ENCODE measurements at places on chromosomes 12 and 14.

DNA sequence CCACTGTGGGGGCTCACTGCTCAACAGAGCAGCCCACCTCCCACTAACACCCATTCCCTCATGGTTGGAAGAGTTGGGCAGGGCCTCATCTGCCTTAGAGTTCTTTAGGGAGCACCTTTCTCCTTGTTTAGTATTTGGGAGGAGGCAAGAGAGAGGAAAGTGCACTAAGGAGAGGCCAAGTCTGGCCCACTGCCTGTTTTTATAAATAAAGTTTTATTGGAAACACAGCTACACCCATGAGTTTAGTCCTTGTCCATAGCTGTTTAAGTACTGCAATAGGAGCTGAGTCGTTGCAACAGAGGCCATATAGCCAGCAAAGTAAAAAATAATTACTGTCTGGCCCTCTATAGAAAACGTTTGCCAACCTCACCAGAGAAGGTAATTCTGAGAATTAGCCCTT, 63.9 kb downstream of the C14orf132 start:
- H3K36me3 ChIP-seq: no peaks in the 10 kb centered on the region
- peaks cover 27% of the 10 kb centered on the region for H3K4me1 ChIP-seq
- no peak overlapping the region for H3K27ac ChIP-seq
- H3K4me3 ChIP-seq: no peak overlapping the region
- no peaks in the 10 kb centered on the region for H3K27me3 ChIP-seq

DNA sequence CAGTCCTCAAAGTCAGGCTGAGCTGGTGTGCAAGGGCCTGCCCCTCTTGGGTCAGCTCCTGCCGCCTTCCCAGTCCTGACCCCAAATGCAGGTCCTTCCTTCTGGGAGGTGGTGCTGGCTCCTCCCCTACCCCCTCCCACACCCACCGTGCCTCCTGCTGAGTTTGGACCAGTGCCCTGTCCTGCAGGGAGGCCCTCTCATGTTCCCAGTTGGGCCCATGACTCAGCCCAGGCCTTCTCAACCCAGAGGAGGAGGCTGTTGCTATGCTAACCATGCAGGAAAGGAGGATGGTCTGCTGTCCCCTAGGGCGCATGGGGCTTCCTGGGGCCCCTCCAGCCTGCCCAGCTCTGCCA, 4.4 kb downstream of the ZBTB42 start:
- DNase-seq: peak; percentile 82
- H3K36me3 ChIP-seq: no peaks in the 10 kb centered on the region
- H3K4me1 ChIP-seq: peaks cover 4% of the 10 kb centered on the region
- no peak overlapping the region for H3K4me3 ChIP-seq
- H3K27ac ChIP-seq: no peak overlapping the region
- no peaks in the 10 kb centered on the region for H3K27me3 ChIP-seq

- peaks cover 19% of the 10 kb centered on the region for H3K4me1 ChIP-seq
- no peak for DNase-seq
- no peak overlapping the region for H3K4me3 ChIP-seq
- no peak overlapping the region for H3K27ac ChIP-seq
Observed at GRCh38 chr12:48389409-48389808, 38.7 kb upstream of the ZNF641 start.

GRCh38 chr14:60561845-60562746, 53.1 kb downstream of the SIX6 start:
- H3K27me3 ChIP-seq: no peaks in the 10 kb centered on the region
- DNase-seq: peak; percentile 93
- H3K4me3 ChIP-seq: no peak overlapping the region

GRCh38 chr12:51897181-51897580, 9.3 kb downstream of the ANKRD33 start:
- no peak overlapping the region for H3K4me3 ChIP-seq
- peaks cover 23% of the 10 kb centered on the region for H3K4me1 ChIP-seq
- H3K27me3 ChIP-seq: no peaks in the 10 kb centered on the region
- no peaks in the 10 kb centered on the region for H3K36me3 ChIP-seq
- peak overlapping the region; percentile 9 for H3K27ac ChIP-seq
- DNase-seq: peak; percentile 60

- no peaks in the 10 kb centered on the region for H3K36me3 ChIP-seq
- H3K4me3 ChIP-seq: peak overlapping the region; percentile 87
- no peak for DNase-seq
- H3K27ac ChIP-seq: peak overlapping the region; percentile 91
- no peaks in the 10 kb centered on the region for H3K27me3 ChIP-seq
- H3K4me1 ChIP-seq: peaks cover 48% of the 10 kb centered on the region
Observed at GRCh38 chr12:88417531-88417930, 162.7 kb downstream of the KITLG start.

- H3K4me1 ChIP-seq: no peaks in the 10 kb centered on the region
- H3K4me3 ChIP-seq: peak within 1 kb of the TSS; percentile 82
- peak; percentile 70 for DNase-seq
- no peaks in the 10 kb centered on the region for H3K36me3 ChIP-seq
Observed at GRCh38 chr14:90815822-90816662, at the start of gene TTC7B. TSS of gene TTC7B (minus strand) at chr14:90816430. CDS start at chr14:90816295, 135 bp downstream.

DNA sequence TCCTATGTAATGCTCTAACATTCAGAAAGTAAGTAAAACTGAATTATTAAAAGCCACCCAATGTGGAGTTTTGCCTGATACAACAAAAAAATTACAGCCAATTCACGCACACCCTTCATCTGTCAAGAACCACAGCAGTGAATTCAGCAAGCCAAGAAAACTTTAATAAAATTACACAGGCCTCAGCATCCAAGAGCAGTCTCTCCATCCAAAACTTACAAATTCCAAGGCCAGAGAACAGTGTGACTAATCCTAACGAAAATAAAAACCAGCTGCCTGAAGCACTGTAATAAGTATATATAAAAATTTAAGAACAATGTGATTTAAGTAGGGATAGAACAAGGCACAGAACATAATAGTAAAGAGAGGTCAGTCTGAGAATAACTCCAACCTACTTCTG, 54.2 kb downstream of the SIX6 start:
- peak overlapping the region; percentile 42 for H3K27ac ChIP-seq
- H3K36me3 ChIP-seq: no peaks in the 10 kb centered on the region
- no peak overlapping the region for H3K4me3 ChIP-seq
- peak; percentile 81 for DNase-seq
- H3K4me1 ChIP-seq: peaks cover 39% of the 10 kb centered on the region

DNA sequence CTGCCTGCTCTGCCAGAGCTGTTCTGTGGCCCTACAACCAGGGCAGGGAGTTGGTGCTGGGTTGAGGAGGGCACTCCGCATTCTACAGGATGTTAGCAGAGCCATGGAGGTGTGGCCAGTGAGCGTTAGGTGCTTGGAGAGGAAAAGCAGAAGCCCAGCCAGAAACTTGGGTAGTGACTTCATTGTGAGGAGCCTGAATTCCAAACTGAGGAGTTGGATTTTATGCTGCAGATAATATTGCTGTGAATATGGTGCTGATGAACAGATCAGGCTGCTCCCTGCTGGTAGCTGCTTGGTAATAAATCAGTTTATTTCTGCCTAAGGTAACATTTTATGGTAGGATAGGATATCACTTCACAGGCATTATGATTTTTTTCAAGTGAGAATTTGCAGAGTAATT, 7.1 kb upstream of the CCDC175 start:
- H3K4me1 ChIP-seq: no peaks in the 10 kb centered on the region
- no peaks in the 10 kb centered on the region for H3K36me3 ChIP-seq
- H3K27me3 ChIP-seq: no peaks in the 10 kb centered on the region
- DNase-seq: peak; percentile 56

- H3K27ac ChIP-seq: no peak overlapping the region
- H3K36me3 ChIP-seq: no peaks in the 10 kb centered on the region
- DNase-seq: no peak
- no peaks in the 10 kb centered on the region for H3K4me1 ChIP-seq
Observed at GRCh38 chr14:65371784-65372183, 40.7 kb upstream of the FUT8 start.

DNA sequence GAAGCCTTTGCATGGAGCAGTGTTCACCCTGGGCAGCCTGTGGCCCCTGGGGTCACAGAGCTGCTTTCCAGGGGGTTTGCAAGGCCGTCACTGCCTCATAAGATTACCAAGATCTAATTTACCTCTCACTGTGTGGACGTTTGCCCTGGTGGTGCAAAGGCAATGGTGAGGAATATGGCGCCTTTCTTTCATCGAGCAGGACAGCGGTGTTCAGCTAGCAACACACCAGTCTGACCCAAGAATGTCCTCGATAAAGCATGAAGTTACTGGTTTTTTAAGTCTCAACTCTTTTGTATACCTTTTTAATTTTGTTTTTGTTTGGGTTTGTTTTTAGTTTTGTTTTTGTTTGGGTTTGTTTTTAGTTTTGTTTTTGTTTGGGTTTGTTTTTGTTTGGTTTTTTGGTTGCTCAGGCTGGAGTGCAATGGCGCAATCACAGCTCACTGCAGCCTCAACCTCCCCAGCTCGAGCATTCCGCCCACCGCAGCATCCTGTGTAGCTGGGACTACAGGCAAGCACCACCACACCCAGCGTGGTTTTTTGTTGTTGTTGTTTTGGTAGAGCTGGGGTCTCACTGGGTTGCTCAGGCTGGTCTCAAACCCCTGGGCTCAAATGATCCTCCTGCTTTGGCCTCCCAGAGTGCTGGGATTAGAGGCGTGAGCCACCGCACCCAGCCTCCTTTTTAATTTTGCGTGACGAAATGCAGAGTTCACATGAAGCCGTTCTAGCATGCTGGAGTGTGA, 57.9 kb downstream of the PPP2R5C start:
- no peak overlapping the region for H3K27ac ChIP-seq
- H3K36me3 ChIP-seq: no peaks in the 10 kb centered on the region
- H3K27me3 ChIP-seq: no peaks in the 10 kb centered on the region
- DNase-seq: no peak

GRCh38 chr14:104132981-104133380, 5.4 kb upstream of the KIF26A start:
- H3K36me3 ChIP-seq: no peaks in the 10 kb centered on the region
- H3K4me1 ChIP-seq: no peaks in the 10 kb centered on the region
- no peak for DNase-seq
- H3K27me3 ChIP-seq: peaks cover 10% of the 10 kb centered on the region
- H3K4me3 ChIP-seq: no peak overlapping the region

DNA sequence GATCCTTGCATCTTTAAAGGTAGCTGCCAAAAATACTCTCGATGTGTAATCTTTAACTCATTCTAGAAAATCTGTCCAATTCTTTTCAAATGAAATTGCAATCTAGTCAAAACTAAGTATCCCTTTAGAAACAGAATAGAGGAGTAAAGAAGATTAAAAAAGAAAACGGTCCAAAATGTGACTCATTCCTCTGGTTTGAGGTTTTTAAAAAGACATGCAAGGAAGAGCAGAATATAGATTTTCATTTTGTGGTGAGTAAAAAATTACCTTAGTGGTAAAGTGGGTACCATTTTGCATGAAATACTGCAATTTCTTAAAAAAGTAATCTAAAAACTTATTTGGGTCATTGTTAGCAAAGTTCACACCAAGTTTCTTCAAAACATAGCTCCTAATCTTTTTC, 108.4 kb downstream of the BRMS1L start:
- H3K4me3 ChIP-seq: no peak overlapping the region
- no peak for DNase-seq
- H3K4me1 ChIP-seq: 0 out of 2 replicates have a peak, but pooled peaks cover 2% of the 10 kb centered on the region

DNA sequence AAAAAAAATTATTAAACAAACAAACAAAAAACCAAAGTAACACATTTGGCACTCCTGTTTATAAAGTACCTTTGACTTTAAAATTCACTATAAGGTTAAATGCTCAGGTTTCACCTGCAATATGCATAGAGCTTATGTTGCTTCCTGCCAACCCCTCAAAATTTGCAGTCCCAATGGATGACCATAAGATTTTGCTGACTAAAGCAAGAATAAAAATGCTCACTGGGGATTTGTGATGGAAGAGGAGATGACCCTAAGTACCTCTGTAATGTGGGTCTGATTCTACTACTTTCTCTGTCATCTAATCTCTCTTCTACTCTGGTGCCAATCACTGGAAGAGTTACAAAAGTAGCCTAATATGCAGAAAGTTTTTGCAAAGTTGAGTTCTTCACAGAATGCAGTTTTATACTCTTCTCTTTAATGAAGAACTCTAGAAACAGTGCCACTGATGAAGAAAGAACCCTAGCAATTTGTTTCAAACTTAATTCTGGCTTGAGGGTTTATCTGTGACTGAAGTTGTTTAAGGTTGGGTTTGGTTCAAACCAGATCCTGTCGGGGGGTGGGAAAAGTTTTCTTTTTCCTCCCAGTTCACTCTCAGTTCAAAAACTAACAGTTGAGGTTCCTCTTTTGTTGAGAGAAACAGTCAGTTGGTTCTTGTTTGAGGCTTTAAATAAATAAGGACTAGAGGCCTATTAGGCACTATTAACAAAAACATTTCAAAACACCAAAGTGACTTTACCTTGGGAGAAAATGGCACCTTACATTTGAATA, 10.9 kb downstream of the WASHC3 start:
- H3K4me1 ChIP-seq: no peaks in the 10 kb centered on the region
- H3K27me3 ChIP-seq: no peaks in the 10 kb centered on the region
- H3K4me3 ChIP-seq: no peak overlapping the region
- peaks cover 61% of the 10 kb centered on the region for H3K36me3 ChIP-seq

DNA sequence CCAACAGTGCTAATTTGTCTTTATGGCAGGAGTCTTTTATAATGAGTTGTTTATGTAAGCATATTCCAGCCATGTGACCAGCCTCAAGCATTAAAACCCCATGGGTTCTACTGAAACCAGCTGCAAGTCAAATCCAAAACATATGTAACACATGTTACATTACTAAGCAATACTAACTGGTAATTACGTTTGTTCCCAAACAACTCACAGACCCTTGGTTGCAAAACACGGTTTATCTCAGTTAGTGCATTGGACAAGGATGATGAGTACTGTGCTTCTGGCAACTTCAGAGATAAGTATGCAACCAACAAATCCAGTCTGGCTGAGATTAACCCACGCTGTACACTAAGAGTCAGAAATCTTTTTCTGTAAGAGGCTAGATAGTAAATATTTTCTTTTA, 110.1 kb upstream of the FAR2 start:
- no peaks in the 10 kb centered on the region for H3K27me3 ChIP-seq
- peak overlapping the region; percentile 25 for H3K27ac ChIP-seq
- H3K36me3 ChIP-seq: no peaks in the 10 kb centered on the region
- no peak overlapping the region for H3K4me3 ChIP-seq
- peaks cover 47% of the 10 kb centered on the region for H3K4me1 ChIP-seq
- DNase-seq: peak; percentile 93

DNA sequence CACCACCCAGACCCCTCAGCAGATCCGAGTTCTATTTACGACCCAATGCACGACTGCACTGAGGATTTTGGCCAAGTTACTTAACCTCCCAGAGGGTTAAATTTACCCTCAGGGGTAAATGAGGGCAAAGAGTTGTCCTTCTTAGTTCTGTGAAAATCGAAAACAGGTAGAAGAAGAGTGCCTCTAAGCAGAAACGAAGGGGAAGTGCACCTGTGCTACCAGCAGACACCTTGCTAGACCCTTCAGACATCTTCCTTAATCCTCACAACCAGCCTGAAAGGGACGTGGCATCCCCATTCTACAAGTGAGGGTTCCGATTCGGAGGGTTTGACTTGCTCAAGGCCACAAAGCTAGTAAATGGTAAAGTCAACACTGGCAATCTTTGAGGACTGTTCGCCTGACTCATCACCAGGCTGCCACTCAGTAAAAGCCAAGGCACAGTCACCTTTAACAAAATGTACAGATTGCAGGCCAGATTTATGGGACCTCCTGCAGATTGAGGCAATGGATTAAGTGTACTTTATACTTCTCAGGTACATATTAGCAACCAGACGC, 1.6 kb downstream of the GSG1 start:
- peaks cover 55% of the 10 kb centered on the region for H3K4me1 ChIP-seq
- H3K4me3 ChIP-seq: peak overlapping the region; percentile 68
- peak; percentile 81 for DNase-seq
- H3K36me3 ChIP-seq: no peaks in the 10 kb centered on the region
